ENCODE measurements at places on chromosomes 5 and 9.

- DNase-seq: no peak
These were observed 940 bp upstream of the CAMK4 start for GRCh38 chr5:111223101-111223786.

DNA sequence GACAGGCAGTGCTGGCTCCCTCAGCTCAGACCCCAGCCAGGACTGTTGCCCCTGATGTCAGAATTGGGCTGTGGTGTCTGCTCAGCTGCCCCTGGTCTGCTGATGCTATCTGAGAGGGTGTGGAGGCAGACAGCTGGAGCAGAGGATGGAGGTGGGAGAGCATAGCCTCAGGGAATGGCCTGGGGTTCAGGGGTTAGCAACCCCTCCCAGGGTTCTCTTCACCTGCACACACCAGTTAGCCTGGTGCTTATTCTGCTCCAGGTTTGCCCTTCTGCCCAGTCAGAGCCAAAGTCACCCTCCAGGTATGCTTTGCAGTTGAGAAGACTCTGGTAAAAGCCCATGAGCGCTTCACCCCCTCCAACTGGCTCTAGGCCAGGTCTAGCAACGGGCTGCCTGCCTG, 109.8 kb downstream of the SAXO1 start:
- DNase-seq: no peak

DNA sequence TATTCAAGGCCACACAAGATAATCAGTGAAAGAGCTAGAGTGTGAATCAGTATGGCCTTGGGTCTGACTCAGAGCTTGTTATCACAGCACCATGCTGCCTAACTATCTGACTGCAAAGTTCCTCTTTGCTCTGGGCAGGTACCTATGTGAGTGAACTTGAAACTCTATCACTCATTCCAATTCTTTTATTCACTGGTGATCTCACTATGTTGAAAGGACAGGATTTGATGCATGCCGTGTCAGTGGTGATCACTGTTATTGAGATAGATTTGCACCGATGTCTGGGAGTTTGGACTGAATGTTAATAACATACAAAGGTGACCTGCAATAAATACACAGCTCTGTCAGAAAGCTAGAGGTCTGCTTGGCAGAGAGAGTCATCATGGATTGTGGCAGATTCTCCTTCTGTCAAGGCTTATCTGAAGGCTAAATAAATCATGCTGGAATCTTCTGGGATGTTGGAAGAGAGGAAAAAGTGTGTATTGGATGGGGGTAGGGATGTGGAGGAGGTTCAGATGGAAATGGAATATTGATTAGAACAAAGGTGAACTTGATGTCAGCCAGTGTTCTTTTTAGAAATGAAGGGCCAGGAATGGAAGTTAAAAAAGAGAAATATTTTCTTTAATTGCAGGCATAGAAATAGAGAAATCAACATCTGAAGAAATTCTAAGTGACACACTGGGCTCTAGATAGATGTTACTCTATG, 91.8 kb upstream of the TNC start:
- no peak for DNase-seq

DNA sequence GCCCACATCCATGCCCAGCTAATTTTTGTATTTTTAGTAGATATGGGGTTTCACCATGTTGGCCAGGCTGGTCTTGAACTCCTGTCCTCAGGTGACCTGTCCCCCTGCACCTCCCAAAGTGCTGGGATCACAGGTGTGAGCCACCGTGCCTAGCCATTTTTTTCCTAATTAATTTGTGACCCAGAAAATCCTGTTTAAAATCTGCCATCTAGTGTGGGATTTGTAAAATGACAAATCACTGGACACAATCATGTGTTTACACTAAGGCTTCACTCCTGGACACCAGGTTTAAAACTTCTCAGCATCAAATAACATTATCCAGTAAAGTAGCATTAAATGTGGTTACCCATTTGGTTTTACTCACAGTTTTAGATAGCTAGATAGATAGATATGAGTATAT, 18.6 kb upstream of the KDM4C start:
- DNase-seq: peak; percentile 25

- DNase-seq: no peak
These were observed 1.1 kb downstream of the ALDH1A1 start for GRCh38 chr9:72951520-72952380.

DNA sequence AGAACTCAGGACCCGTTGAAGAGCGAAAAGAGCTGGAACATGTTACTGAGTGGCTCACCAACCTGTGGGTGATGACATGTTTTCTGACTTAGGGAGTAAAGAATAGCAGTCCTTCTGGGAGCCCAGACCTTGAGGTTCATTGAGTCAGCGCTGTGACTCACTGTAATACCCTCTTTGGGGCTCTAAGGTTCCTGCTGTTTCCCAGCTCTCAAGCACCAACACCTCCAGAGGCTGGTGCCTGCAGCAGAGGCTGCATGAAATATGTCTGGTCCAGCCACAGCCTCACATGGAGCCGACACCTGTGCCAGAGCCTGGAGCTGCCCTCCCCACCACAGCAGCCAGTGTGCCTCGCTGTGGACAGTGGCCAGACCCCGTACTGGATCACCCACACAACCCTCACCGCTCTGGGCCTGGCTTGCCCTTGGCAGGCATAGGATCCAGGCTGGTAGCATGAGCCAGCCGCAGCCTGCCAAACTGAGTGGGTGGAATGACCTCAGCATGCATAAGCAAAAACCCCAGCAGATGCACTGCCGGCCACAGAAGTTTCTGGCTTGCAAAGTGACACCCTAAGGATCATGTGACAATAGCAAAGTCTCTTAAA, 143.5 kb upstream of the MRPS30 start:
- no peak for DNase-seq

GRCh38 chr5:88785746-88786565, 97.0 kb downstream of the MEF2C start:
- no peak for DNase-seq

DNA sequence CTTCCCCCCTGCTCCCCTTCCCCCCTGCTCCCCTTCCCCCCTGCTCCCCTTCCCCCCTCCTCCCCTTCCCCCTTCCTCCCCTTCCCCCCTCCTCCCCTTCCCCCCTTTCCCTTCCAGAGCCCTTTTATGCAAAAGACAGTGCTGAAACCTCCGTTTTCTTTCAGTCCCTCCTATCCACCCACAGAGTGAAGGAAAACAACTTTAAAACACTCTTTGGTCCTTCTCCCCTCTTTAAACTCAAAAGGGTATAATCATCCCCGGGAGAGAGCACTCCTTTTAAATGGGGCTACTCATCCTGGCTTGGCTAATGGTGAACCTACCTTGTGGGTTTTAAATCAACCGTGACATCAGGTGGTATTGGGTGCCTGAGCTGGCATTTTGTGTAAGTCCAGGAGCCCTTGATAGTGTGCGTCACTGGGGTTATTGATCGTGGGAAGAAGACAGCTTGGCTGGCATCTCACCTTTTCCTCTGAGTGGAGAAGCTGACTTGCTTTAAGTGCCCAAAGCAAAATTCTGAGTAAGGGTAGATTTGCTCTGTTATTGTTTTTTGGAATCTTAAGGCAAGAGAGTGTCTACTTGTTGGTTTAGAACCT, 2.7 kb downstream of the LARP1 start:
- peak; percentile 55 for DNase-seq

Data from RPMI8226 (cell line).